Stimulated activated CD4-positive, alpha-beta T cell treated with anti-CD3 and anti-CD28 coated beads, Interleukin-12 subunit alpha, Interleukin-12 subunit beta, amount 100 ng/mL, for 24 hours (primary cell): ENCODE measurements at places on chromosomes 1 and 21.

GRCh38 chr1:63886340-63886739, 112.5 kb downstream of the ROR1 start:
- DNase-seq, result no peak

DNA sequence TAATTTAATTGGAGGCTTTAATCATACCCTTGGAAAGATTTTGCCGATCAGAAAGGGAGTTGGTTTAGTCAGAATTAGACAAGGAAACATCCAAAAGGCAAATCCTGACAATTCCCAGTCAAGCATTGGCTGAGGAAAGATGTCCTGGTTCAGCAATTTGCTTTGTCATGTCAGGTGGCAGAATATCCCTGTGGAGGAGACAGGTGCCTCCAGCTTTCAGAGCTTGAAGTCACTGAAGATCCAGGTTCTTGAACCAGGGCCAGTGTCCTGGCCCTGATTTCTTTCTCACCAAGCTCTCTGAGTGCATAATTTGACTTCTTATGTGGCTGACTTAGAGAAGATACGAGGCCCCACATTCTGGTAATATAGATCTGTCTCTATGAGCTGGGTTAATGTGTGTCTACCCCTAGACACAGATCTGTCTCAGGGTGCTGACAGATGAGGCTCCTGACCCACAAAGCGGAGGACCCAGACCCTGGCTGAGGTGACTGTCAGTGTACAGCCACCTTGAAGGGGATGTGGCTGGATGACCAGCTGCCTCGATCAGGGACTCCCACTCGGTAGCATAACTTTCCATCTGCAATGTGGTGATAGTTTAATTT, 118.9 kb downstream of the HHAT start:
- DNase-seq, result no peak

- DNase-seq, result no peak
Observed at GRCh38 chr1:83083589-83084224, 915.2 kb downstream of the TTLL7 start.

- no peak for DNase-seq
Observed at GRCh38 chr1:43779266-43779665, 71.9 kb downstream of the ST3GAL3 start.

DNA sequence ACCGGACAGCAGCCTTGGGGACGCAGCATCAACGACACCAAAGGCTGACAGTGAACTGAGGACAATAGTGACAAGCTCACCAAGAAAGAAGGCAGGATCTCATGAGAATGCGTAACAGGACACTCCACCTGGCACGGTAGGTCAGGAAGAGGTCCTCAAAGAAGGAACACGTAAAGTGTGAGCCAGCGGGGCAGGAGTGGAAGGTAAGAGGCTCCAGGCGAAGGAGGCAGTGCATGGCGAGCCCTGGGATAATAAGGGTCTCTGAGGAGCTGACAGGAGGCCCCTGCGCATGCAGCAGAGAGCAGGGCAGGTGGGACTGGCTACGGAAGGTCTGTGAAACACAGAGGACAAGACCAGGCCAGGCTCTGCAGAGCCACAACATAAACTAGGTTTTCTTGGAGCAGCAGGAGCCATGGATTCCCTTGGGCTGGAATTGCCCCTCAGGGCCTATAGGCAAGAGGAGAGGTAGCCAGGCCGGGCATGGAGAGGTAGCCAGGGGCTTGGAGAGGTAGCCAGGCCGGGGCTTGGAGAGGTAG, 8.2 kb downstream of the LSS start:
- DNase-seq, result no peak

- DNase-seq, result no peak
Observed at GRCh38 chr1:1032424-1032823, 12.5 kb downstream of the AGRN start.

GRCh38 chr1:197393105-197393504, 125.1 kb downstream of the CRB1 start:
- DNase-seq, result no peak

DNA sequence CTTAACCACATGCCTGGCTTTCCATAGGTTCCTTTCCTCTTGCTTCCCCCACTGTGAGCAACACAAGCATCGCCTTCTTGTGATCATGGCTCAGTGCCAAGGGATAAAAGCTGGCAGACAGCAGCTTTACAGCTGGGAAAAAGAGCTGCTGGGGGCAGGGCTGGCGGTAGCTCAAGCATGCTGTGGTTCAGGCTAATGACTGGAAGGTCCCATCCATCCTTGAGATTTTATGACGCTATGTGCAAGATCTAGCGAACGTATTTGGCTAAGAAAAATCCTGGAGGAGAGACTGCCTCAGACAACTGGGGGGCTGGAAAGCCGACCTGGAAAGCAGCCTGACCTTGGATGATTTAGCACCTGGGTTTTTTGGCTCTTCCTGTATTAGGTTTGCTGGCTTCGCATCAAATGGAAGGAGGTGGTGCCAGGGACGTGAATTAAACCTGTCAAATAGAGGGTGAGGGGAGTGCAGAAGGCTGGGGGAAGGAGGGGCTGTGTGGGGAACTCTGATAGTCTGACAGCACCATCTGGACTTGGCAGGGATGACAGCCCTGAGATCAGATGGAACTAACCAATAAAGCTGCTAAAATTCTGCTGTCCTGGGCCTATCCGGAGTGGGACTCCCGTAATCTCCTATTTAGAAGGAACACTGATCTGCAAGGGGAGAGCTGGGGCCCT, 34.8 kb downstream of the ZMYND12 start:
- no peak for DNase-seq

DNA sequence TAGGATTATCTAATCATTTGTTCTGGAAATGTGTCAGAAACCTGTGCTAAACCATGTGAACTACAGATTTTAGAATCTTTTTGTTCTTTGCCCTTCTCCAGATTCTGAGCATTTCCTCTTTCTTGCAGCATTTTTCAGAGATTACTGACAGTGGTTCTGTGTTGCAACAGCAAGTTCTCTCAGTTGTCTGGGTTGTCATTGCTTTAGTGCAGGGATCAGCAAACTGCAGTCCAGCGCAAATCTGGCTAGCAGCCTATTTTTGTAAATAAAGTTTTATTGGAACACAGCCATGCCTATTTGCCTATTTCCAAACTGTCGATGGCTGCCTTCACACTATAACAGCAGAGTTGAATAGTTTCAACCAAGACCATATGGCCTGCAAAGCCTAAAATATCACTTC, 66.3 kb upstream of the LRRC8D start:
- DNase-seq, result no peak

GRCh38 chr1:71311376-71311775, 230.5 kb upstream of the ZRANB2 start:
- no peak for DNase-seq

DNA sequence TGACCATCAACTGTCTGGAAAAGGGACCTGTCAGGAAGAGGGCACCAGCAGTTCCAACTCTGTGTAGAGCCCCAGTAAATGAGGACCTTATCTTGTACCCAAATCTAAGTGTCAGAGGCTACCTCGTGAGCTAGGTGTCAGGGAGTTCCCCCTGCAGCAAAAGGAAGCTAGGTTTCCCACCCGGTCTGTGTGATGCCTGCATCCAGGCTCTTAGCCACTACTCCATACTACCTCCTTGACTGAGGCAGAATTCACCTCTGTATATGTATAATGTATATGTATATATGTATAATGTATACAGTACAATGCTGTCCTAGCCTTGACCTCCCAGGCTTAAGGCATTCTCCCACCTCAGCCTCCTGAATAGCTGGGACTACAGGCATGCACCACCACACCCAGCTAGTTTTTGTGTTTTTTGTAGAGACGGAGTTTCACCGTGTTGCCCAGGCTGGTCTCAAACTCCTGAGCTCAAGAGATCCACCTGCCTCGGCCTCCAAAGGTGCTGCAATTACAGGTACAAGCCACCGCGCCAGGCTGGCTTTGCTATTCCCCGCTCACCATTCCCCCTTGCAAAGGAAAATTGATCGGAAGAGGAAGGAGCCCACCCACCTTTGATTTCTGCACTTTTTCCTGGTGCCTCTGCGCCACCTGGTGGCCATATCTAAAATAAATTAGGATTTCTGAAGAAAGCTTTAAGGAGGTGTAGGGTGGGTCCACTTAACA, 15.7 kb upstream of the LUZP1 start:
- DNase-seq, result no peak

- no peak for DNase-seq
Observed at GRCh38 chr1:239098400-239099037, 287.8 kb upstream of the CHRM3 start.

GRCh38 chr1:245168086-245168485, 13.3 kb downstream of the KIF26B start:
- no peak for DNase-seq

GRCh38 chr1:214280386-214281020, 456 bp upstream of the SMYD2 start:
- peak; percentile 17 for DNase-seq

GRCh38 chr21:45150638-45151131, 76.3 kb downstream of the ADARB1 start:
- no peak for DNase-seq

GRCh38 chr1:167216809-167217208, 3.9 kb upstream of the POU2F1 start:
- no peak for DNase-seq

DNA sequence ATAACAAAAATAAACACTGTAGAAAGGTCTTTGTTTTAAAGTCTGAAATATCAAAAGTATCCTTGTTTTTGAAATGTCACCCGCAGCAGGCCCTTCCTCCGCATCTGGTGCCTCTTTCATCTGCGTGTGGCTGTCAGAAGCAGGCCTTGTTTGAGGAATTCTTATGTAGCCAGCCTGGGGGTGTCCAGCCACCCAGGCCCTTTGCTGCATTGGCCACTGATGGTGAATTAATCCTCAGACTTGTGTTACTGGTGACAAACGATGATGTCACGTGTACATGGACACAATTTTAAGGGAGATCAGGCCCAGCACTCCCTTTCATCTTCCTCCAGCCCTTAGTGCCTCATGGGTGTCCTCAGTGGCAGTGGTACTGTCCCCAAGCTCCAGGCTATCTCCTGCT, 208.0 kb upstream of the GALNT2 start:
- DNase-seq, result no peak

- no peak for DNase-seq
Observed at GRCh38 chr1:176205332-176205914, 1.7 kb downstream of the COP1 start.

GRCh38 chr1:46254668-46255067, 7.1 kb downstream of the RAD54L start:
- no peak for DNase-seq

DNA sequence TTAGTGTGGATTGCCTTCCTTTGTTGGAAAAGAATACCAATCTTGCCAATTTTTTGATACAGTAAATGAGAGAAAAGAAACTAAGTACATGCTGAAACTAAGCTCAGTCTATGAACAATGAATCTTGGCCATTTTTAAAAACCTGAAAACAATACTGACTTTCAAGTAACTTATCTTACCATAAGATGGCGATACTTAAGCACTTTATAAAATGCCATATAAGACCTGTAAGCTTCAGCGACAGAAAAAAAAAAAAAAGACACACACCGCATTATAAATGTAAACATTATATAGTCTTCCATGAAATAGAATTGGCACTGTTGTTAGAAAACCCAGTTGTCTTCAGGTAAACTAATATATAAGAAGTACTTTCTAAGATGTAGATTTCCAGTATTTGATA, 3.0 kb downstream of the OLFM3 start:
- no peak for DNase-seq

DNA sequence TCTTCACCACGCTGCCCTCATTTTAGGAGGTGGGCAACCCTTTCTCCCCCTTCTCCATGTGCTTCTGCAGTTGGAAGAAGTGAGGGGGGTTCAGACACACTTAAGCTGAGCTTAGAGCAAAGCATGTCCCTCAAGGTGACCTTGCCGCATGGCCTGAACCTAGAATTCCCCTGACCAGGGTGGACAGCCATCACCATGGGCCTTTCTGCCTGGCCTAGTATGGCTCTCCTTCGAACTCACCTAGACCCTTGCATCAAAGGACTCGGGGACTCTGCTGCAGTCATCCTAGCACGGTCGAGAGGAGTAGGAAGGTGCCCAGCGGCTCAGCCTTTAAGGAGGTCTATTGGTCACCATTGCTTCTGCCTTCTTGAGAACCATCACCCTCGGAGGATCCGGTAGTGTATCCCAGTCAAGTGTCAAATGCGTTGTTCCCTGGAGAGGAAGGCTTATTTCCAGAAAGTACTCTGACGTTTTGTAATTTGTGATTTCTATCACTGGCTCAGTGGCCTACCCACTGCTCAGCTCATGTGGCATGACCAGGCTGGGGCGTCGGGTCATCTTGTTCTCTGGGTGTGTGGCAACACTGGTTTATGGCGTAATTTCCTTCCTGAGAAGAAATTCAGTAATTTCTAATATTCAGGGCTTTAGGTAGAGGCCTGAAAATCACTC, at the start of gene KCNE1:
Gene KCNE1, minus strand, starts transcription at position 424 of the 669 bp plus-strand sequence. CDS start 62,576 bp downstream, outside the sequence.
- no peak for DNase-seq

DNA sequence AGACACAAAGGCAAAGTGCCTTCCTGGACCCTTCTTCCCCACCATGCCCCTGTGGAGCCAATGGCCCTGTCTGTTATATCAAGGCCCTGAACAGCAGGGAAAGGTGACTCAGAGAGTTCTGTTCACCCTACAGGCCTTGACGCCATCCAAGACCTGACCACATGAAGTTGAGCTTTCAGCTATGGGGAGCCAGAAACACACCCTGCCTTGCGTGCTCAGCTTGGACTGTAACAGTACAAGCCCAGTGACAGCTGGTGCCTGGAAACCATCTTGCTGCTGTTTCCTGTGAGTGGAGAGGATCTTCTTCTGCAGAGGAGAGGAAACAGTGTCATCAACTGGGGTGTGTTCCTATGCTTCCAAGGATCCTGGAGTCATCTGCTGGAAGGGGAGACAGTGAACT, 165.0 kb upstream of the IRF2BP2 start:
- DNase-seq, result no peak

DNA sequence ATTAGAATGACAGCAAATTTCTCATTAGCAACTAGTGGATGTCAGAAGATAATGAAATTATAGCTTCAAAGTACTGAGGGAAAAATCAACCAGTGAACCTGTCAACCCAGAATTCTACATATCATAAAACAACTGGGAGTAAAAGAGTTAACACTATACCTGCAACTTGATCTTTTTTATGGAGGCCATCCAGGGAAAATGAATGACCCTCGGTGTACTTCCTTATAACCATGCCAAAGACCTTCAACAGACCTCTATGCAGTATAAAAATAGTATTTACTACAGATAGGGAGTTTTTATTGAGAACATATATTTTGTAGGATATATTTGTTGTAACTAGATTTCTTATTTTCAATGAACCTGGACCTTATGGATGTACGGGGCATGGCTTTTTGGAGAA, 392.5 kb upstream of the ZRANB2 start:
- DNase-seq, result no peak

GRCh38 chr1:80566867-80567266, 1233.9 kb upstream of the ADGRL2 start:
- no peak for DNase-seq

DNA sequence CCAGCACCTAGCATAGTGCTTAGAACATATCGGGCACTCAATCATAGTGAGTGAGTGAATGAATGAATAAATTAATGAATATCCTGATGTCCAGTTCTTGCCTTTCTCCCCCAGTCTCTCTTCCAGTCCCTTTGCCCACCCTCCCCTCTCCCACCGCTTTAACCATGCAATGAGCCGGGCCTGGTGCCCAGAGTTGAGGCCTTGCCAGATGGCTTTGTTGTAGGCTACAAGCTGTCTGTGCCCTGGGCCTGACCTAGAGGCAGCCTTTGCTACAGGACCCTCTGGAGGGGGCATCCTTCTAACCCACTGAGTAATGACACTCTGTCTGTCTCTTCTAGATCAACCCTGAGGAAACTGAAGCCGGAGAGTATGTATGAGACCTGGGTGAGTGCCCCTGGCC, 6.9 kb downstream of the CASQ1 start:
- no peak for DNase-seq

- no peak for DNase-seq
Observed at GRCh38 chr1:115624859-115625258, 16.9 kb upstream of the VANGL1 start.

- no peak for DNase-seq
Observed at GRCh38 chr1:5896706-5897660, 95.2 kb downstream of the NPHP4 start.
